ENCODE measurements at places on chromosomes 7 and 10.
A peak's percentile ranks its signal among the peaks of the same experiment; 100 is the strongest.

DNA sequence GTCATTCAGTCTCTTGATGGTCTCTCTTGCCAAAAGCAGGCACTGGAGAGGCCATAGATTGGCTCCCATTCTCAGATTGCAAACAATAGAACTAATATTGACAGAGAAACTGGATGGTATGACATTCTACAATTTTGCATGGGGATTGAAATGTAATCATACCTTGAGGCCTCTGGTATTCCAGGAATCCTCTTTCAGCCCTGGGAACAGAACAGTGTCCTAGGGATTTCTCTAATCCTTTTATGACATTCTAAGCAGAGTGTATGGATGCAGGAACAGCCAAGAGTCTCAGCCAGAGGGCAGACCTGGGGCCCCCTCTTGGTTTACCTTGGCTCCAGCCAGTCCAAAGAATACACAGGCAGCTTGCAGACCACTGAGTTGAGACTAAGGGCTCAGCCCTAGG lies 206.4 kb downstream of the KCNMA1 start:
- DNase-seq, result no peak

- no peak for DNase-seq
Observed at GRCh38 chr7:51351661-51352060, 35.1 kb upstream of the COBL start.

- DNase-seq, result peak; percentile 60
Observed at GRCh38 chr10:133274751-133275683, 1.7 kb downstream of the ADAM8 start.

DNA sequence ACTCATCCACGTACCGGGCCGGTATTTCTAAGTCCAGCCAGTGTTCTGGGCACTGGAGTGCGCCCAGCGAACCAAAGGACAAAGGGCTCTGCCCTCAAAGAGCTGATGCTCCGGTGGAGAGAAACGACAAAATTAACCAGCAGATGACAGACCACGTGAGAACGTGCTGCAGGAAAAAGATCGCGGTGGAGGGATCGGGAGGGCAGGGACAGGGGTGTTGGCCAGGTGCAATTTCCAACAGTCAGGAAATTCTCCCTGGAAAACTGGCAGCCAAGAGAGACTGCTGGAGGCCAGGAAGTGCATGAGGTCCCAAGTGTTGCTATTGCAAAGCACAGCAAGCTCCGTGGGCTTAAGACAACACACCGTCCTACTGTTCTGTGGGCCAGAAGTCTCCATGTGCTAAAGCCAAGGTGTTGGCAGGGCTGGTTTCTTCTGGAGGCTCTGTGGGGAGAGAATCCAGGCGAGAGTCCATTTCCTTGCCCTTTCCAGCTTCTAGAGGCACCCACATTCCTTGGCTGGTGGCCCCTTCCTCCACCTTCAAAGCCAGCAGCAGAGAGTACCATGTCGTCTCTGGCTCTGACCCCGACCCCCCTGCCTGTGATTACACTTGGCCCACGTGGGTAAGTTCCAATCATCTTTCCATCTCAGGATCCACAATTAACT lies 21.3 kb upstream of the AMZ1 start:
- DNase-seq, result no peak

- no peak for DNase-seq
Observed at GRCh38 chr10:76278811-76279460, 847.5 kb downstream of the LRMDA start.

DNA sequence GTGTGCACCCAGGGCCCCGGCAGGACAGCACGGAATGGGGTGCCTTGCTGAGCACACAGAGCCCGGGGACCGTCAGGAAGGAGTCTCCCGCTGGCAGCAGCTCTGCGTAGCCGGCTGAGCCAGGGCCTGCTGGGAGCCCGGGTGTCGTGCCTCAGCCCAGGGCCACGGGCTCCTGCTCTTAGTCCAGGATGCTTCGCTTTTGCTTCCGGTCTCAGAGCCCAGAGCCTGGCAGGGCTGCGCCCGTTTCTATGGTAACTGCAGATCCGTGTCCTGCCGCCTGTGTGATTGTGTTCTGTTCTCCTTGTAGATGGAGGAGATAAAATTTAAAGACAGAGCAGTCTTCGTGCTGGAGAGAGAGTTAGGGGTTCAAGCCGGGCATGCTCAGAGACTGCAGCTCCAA lies 53.7 kb upstream of the DPYSL4 start:
- DNase-seq, result no peak

DNA sequence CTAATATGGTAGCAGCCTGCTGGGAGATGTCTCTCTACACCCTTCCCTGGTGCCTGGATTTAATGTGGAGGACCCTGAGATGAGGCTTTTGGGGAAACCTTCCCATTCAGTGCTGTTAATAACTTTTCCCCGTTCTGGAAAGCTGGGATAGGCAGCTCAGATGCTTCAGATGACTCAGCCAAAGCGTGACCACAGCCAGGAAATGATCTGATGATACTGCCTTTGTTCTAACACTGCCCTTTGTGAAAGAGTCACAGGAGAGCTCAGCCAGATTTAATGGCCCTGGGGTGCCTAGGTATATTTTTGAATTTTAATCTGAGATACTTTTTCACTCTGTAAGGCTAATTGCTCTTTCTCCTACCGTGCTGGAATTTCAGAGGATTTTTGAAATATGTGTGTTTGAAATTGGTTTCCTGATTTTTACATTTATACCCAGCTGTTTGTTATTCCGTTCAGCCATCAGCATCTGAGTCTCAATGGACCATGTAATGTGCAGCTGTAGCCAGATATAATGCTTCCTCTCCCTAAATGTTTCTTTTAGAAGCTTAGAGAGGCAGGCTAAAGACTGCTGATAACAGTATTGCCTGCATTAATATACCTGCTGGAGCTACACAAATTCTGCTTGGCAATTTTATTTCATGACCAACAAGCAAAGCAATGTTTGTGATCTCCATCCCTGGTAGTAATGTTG lies 17.8 kb downstream of the CELF2 start:
- DNase-seq, result peak; percentile 40

DNA sequence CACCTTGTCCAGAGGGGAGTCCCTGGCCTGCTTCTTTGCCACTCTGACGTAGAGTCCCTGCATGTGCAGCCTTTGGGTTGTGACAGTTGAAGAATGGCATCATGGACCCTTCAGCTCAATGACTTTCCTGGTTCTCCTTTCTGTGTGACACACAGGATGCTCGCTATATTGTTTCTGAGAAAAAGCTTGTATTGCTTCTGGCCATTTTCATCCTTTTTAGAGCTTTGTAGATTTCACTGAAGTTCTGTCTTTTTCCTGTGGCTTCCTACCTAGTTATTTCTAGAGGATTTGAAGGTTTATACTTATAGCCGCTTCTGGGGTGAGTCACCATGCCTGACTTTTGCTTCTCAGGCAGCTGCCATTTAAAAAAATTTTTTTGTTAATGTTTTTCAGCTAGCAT lies 27.0 kb downstream of the SND1 start:
- DNase-seq, result no peak

GRCh38 chr7:133275008-133275407 lies 22.1 kb downstream of the EXOC4 start:
- DNase-seq, result no peak

GRCh38 chr10:93211991-93212390 lies 138.3 kb downstream of the CYP26A1 start:
- DNase-seq, result no peak

GRCh38 chr7:27840313-27840712 lies 100.4 kb downstream of the TAX1BP1 start:
- DNase-seq, result no peak

GRCh38 chr10:52383088-52383487 lies 69.0 kb downstream of the DKK1 start:
- DNase-seq, result no peak

DNA sequence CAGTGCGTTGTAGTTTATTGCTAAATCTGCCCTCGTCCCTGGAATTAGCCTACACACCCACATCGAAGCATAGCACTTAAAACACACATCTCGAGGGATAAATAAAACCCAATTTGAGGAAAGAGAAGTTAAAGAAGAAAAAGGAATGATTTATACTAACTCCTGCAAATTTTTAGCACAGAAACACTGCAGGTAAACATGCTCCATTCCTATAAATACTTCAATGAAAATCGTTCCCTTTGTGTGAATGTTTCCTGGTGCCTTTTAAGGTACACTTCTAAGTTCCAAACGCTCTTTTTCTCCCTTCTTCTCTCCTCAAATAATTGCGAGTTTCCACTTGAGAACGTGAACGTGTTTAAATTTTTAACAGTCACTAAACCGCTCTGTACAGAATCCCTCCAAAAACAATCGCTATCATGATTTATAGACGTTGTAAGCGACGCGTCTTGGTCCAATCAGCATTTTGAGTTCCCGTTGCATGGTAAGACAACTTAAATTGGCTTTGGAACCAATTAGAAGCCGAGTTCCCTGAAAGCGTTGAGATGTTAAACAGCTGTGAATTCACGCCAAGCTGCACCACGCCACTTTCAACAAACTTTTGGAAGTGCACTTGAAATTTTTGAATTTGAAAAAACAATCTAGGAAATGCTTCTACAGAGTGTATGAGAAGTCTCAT lies 12.5 kb upstream of the EBLN1 start:
- DNase-seq, result peak; percentile 51

DNA sequence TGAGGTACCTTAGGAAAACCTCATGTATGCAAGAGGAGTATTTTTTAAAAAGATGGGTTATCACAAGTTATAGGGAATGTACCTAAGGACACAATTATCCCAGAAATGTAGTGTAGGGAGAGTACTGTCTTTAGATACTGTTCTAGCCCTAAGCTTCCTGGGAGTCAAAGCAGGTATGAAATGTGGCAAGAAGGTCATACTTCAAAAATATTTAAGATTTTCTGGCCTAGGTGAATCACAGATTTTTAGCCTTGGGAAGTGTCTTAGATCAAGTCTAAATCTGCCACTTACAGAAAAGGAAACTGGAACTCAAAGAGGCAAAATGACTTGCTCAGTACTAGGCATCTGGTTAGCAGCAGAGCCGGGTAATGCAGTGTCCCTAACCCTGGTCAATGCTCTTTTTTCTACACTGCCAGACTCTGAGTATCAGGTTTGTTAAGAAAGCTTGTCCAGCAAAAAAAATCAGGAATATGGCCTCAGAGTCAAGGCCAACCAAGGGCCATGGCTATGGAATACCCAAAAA lies 13.9 kb downstream of the PIK3AP1 start:
- DNase-seq, result peak; percentile 56

- no peak for DNase-seq
Observed at GRCh38 chr10:84632866-84633265, 304.5 kb downstream of the CCSER2 start.

GRCh38 chr7:27122077-27122910 lies 8.3 kb downstream of the HOXA4 start:
- no peak for DNase-seq

DNA sequence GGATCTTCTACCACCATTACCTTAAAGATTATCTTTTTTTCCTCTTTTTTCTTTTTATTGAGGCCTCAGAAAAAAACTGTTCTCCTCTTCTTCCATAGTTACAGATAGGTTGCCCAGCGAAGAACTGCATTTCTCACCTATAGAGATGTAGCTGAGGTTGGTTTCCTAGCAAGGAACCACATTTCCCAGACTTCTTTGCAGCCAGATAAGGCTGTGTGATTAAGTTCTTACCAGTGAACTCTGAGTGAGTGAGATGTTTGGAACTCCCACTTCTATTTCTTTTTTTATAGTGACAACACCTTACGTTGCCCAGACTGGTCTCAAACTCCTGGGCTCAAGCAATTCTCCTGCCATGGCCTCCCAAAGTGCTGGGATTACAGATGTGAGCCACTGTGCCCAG lies 5.9 kb upstream of the MCMBP start:
- no peak for DNase-seq

DNA sequence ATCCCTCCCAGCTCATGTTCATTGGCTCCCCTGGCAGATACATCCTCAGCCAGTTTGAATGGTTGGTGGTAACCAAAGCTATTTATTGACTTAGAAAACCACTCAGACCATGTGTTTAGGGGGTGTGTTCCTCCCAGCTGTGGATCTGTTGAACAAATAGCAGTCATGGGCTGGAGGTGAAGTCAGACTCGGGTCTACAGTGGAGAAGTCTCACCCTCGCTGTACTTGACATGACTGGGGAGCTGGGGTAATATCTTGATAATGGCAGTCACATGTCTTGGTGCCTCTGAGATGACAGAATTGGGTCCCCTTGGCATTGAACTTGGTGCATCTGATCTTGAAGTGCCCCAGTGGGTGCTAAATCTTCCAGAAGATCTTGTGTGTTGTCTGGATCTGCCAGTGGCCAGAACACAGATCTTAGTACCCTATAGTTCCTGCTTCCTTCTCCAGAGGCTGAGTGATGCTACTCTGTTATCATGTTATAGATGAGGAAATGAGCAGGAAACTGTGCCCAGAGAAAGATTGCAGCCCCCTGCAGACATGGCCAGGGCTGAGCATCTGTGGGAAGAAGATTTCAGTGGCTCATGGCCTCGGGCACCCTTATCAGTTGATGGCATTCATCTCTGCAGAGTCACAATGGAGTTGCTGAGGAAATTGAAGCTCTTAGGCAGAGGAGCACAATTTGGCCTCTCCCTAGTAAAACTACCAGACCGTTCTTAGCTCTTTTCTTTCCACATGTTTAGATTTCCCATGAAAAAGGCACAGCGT lies 50.4 kb downstream of the ADRA2A start:
- DNase-seq, result no peak

- peak; percentile 66 for DNase-seq
Observed at GRCh38 chr10:120969219-120969645, 118.1 kb downstream of the WDR11 start.

- no peak for DNase-seq
Observed at GRCh38 chr7:131522325-131522930, 34.0 kb downstream of the PODXL start.

GRCh38 chr10:74808501-74808900 lies 17.9 kb upstream of the KAT6B start:
- DNase-seq, result no peak

DNA sequence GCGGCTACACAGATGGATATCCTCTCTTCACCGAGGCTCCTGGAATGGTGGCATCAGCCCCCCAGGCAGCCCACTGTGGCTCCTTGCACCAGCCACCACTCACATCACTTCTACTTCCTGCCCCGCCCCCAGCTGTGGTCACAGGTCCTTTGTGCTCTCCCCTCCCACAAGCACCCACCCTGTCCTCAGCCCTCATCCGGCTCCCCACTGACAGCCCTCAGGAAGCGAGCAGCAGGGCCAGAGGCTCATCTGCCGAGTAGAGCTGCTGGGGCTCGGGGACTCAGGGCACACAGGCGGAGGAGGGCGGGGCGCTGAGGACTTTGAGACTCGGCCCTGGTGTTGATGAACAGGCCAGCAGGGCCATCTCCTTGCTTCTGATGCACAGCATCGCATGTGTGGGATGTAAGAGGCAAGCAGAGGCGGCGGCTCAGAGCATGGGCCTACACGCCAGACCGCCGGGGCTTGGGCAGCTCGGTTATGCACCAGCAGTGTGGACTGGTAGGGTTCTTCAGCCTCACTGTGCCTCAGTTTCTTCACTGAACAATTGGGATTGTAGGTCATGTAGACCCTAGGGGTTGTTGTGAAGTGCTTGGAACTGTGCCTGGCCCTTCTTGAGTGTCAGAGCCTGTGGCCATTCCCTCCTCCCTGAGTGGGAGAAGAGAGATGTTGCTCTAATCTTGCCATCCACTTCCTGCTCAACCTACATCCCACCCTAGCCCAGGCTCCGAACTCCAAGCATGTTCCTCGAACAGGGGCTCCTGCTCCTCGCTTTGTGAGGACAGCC lies at the start of gene PRF1:
TSS of gene PRF1 (minus strand) at position 77 of the 784 bp plus-strand sequence. CDS start 1,839 bp downstream, outside the sequence.
- DNase-seq, result no peak

- no peak for DNase-seq
Observed at GRCh38 chr10:14889318-14889717, 10.7 kb downstream of the SUV39H2 start.
